ENCODE measurements at places on chromosomes 13 and 19. TPM values are rescaled to one million over a fixed set of nuclear protein-coding genes. Genes with fewer than 3 reads are reported as not detected.

PEAK3 gene
- 0.30 TPM for total RNA-seq

DNA sequence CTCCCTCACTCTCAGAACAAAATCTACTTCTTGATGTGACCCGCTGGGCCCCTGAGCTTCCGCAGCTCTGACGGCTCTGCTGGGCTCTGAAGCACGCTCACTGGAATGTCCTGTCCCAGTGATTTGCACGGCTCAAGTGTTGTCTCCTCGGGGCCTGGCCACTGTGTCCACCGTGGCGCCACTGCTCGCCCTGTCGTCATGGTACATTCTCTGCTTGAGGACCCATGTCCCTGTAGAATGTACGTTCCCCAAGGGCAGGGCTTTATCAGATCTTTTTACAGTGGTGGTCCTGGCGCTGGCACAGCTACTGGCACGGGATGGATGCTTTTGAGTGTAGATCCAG, 12.1 kb downstream of the KLHL26 start:
- H3K4me3 ChIP-seq, result no peak overlapping the region
- H3K27me3 ChIP-seq, result peaks cover 2% of the 10 kb centered on the region
- H3K4me1 ChIP-seq, result no peaks in the 10 kb centered on the region
- H3K36me3 ChIP-seq, result peaks cover 6% of the 10 kb centered on the region
- DNase-seq, result no peak

- DNase-seq, result no peak
- no peaks in the 10 kb centered on the region for H3K4me1 ChIP-seq
- H3K36me3 ChIP-seq, result peaks cover 13% of the 10 kb centered on the region
Measured at GRCh38 chr13:111253365-111253872, 67.0 kb upstream of the TEX29 start.

GRCh38 chr13:27065582-27065981, 106.0 kb downstream of the USP12 start:
- peaks cover 14% of the 10 kb centered on the region for H3K36me3 ChIP-seq
- no peak overlapping the region for H3K4me3 ChIP-seq
- H3K27ac ChIP-seq, result no peak overlapping the region
- H3K27me3 ChIP-seq, result no peaks in the 10 kb centered on the region

DNA sequence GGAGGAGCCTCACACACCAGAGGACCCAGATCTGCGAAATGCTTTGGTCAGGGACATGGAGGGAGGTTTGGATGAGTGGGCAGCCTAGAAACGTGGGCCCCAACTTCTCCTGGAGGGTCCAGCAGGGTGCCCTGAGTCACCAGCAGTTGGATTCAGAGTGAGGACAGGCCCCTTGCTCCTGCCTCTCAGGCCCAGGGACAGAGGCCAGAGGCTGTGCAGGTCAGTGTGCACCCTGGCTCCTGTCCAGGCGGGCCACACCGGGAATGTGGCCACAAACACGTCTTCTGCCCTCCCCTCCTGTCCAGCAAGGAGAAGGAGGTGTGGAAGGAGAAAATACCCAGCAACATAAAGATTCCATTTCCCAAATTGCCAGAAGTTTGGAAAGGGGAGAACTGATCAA, 19.4 kb downstream of the IRS2 start:
- no peaks in the 10 kb centered on the region for H3K27me3 ChIP-seq
- H3K36me3 ChIP-seq, result no peaks in the 10 kb centered on the region
- no peak overlapping the region for H3K27ac ChIP-seq
- H3K4me1 ChIP-seq, result peaks cover 9% of the 10 kb centered on the region
- no peak for DNase-seq
- no peak overlapping the region for H3K4me3 ChIP-seq

DNA sequence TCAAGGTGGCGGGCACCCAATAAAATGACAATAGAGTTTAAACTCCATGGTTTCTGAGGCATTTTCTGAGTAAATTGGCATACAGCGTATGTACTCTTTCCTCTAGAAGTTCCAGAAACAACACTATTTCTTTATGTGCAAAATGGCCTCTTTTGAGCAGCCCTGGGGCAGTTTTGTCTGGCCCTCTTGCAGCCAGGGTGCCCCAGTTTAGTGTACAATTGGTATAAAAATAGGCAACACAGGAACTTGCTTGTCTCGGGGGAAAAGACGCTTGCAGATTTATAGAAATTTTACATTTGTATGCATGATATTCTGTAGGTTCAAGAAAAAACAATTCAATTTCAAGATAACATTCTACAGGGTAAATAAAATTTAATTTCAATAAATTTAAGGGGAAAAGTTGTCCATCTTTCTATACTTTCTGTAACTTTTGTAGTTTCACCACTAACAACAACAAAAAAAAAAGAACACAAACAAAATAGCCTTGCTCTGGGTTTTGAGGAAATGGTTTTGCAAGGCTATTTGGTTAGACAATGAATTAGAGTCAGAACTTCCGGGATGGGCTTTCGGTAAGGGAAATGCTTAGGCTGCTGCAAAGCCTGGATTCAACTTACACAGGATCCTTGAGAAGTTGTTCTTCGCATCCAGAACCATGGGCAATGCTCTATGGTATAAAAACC, 45.3 kb downstream of the LRCH1 start:
- H3K27me3 ChIP-seq, result no peaks in the 10 kb centered on the region
- no peak for DNase-seq
- no peak overlapping the region for H3K27ac ChIP-seq
- H3K36me3 ChIP-seq, result no peaks in the 10 kb centered on the region

ZNF132 gene
- total RNA-seq, result 7.7 TPM

UBE2L5 gene
- total RNA-seq, result not detected

- no peaks in the 10 kb centered on the region for H3K4me1 ChIP-seq
- no peak overlapping the region for H3K27ac ChIP-seq
- H3K27me3 ChIP-seq, result no peaks in the 10 kb centered on the region
- no peak overlapping the region for H3K4me3 ChIP-seq
- H3K36me3 ChIP-seq, result no peaks in the 10 kb centered on the region
- DNase-seq, result no peak
Measured at GRCh38 chr13:111472559-111473460, 152.4 kb downstream of the TEX29 start.

GRCh38 chr13:49214917-49215376, 5.2 kb upstream of the MLNR start:
- H3K27me3 ChIP-seq, result peaks cover 32% of the 10 kb centered on the region
- H3K4me1 ChIP-seq, result no peaks in the 10 kb centered on the region
- H3K36me3 ChIP-seq, result no peaks in the 10 kb centered on the region
- no peak for DNase-seq
- no peak overlapping the region for H3K27ac ChIP-seq

DNA sequence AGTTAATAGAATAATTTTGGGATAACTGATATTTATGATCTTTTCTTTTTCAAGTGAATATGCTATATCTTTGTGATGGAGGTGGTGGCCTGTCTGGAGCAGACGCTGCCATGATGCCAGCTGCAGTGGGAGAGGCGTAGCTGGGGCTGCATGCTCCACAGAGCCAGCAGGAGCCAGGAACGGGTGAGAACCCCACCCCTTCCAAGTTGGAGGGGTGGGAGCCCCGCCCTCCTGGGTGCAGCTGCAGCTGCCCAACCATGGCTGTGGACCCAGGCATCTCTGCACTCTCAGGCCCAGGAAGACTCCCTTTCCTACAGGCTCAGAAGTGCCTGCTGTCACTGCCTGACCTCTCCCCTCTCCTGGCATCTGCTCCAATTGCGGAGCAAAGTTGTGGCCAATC, 373.0 kb downstream of the SLC7A1 start:
- no peak for DNase-seq
- H3K27me3 ChIP-seq, result no peaks in the 10 kb centered on the region
- no peaks in the 10 kb centered on the region for H3K4me1 ChIP-seq
- no peak overlapping the region for H3K4me3 ChIP-seq
- H3K27ac ChIP-seq, result no peak overlapping the region

DNA sequence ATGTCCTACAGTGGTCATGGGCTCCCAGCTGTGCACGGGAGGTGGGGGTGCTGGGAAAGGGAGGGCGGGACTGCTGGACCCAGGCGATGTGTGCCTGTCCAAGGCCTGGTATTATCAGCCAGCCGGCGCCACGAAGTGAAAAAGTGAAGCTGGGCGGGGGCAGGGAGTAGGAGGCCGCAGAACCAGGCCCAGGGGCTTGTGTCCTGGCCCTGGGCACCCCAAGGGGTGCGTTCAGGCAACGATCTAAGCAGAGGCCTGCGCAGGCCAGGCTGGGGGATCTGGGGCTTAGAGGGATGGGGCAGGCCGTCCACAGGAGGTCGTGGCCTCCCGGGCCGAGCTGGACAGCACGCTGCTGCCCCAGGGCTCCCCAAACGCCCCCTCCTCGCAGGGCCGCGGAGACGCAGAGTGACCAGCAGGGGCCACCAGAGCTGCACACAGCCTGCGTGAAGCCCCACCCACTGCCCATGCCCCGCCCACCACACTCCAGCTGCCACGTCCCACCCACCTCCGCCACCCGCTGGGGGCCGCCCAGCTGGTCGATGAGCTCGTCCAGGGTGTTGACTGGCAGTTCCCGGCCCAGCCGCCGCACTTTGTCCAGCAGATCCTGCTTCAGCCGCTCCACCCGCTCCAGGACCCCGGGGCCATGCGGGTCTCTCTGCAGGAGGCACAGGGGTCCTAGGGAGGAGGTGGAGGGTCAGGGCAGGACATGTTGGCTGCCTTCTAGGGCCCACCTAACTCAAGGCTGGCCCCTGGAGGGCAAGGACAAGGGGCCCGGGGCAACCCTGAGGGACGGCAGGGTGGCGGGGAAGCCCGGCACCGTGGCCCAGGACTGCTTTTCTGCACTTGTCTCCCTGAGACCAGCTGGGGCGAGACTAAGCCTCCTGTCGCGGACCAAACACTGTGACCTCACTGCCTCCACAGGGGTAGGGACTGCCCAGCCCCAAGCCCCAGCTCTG, 9.5 kb downstream of the GPX4 start:
- peaks cover 66% of the 10 kb centered on the region for H3K36me3 ChIP-seq
- DNase-seq, result peak; percentile 66
- H3K4me1 ChIP-seq, result peaks cover 19% of the 10 kb centered on the region
- no peaks in the 10 kb centered on the region for H3K27me3 ChIP-seq

DNA sequence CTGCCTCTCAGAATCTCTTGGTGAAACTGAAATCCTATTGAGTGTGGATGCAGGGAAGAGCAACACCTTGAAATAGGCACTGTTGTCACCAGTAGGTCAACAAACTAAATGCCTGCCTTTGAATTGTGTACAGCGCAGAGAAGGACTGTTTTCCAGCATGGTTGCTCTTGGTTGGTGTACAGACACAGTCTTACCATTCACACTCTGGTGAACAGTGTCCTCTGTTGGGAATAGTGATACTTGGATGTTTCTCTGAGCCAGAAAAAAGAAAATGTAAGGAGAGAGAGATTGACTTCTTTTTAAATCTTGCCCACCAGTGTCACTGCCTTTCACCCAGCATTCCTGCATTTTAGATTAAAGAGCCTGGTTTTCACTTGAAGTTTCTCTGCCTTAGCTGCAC, 179.7 kb downstream of the STK24 start:
- no peaks in the 10 kb centered on the region for H3K27me3 ChIP-seq
- H3K27ac ChIP-seq, result no peak overlapping the region
- H3K36me3 ChIP-seq, result no peaks in the 10 kb centered on the region

GRCh38 chr13:38868870-38869269, 121.8 kb downstream of the STOML3 start:
- no peaks in the 10 kb centered on the region for H3K4me1 ChIP-seq
- no peak overlapping the region for H3K27ac ChIP-seq
- no peak overlapping the region for H3K4me3 ChIP-seq
- H3K36me3 ChIP-seq, result no peaks in the 10 kb centered on the region
- no peaks in the 10 kb centered on the region for H3K27me3 ChIP-seq

- peak; percentile 96 for DNase-seq
- peak within 1 kb of the TSS; percentile 78 for H3K4me3 ChIP-seq
- H3K27ac ChIP-seq, result peak within 1 kb of the TSS; percentile 98
Measured at GRCh38 chr19:47274071-47274890, at the start of gene INAFM1. TSS of gene INAFM1 (plus strand) at chr19:47274885. CDS start at chr19:47274920, 35 bp downstream.
